ENCODE measurements at places on chromosomes 16 and 17.

- DNase-seq = no peak
These were observed 109.4 kb upstream of the AXIN2 start for GRCh38 chr17:65670667-65671371.

DNA sequence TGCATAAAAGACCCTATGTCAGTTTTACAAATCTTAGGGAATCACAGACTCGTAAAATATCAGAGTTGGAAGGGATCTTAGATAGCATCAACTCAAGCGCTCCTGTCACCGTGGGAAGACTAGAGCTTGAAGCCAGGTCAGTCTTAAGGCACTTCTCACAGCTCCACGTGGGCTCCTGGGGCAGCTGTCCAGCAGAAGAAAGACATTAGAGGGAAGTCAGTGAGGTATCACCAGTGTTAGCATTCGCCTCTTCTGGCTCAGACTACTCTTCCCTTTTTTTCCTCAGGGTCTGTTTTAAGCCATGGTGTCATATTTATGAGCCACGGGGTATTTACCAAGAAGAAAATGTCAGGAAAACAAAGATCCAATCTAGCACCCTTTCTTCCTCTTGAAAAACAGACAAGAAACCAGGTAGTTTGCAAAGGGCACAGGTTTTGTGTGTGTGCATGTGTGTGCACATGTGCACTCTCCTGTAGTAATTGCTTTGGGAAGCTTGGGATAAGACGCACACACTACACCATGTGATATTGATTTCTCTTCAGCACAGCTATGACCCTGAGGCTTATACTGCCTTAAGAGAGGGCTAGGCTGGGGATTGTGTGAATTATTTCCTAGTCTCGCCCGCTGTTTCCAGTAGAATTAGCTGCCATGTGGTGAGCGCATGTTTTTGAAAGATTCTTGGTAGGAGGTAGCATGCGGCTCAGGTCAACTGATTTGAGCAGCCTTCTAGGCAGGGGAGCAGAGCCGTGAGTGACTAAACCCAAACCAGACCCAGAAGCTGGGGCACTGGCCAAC, 61.0 kb upstream of the ELAC2 start:
- DNase-seq = no peak

GRCh38 chr17:41516830-41517283, 1.8 kb downstream of the KRT15 start:
- no peak for DNase-seq

GRCh38 chr16:88681709-88682451, 4.4 kb downstream of the SNAI3 start:
- peak; percentile 51 for DNase-seq

DNA sequence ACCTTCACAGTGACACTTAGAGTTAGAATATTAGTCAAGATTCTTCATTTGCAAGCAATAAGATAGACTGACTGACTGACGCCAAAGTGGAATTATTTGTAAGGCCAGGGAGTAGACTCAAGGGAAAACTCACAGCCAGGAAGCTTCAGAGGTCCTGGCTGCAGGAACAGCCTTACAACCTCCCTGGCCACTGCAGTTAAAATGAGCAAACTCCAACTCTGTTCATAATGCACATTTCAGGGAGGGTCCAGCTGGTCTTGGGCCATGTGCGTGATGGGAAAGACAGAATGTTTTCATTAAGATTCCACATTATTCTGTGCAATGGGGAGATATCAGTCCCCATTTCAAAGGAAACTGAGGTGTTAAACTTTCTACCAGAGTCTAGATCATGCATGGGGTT, 9.9 kb downstream of the CAPNS2 start:
- no peak for DNase-seq

GRCh38 chr16:68369697-68370580, 59.1 kb downstream of the PRMT7 start:
- peak; percentile 17 for DNase-seq

- DNase-seq = no peak
These were observed 2.2 kb downstream of the TIMP2 start for GRCh38 chr17:78922816-78923498.

DNA sequence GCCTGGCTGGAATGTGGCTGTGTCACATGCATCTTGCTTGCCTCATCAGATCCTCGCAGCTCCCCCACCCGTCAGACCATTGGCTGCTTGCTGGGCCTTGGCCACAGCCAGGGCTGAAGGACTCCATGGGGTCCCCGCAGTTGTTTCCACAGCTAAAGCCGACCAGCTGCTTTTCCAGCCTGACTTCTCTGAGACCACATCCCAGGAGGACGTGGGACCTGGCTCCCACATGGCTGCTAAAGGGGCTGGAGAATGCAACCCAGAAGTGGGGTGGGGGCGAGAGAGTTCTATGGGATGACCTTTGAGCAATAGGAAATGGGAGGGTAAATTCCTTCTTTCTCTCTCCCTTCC, 193.8 kb downstream of the RAB11FIP4 start:
- DNase-seq = no peak

GRCh38 chr17:58516644-58517377, 2.4 kb upstream of the MTMR4 start:
- no peak for DNase-seq

DNA sequence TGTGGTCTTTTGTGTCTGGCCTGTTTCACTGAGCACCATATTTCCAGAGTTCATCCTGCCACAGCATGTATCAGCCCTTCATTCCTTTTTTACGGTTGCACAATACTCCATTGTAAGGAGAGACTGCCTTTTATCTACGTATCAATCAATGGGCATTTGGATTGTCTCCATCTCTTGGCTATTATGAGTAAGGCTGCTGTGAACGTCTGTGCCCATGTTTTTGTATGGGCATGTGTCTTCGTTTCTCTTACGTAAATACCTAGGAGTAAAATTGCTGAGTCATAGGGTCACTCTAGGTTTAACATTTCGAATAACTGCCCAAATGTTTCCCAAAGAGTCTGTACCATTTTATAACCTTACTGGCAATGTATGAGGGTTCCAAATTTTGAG, 202.8 kb upstream of the FOXF1 start:
- DNase-seq = no peak

GRCh38 chr17:49932901-49933300, 36.1 kb upstream of the DLX4 start:
- DNase-seq = no peak

DNA sequence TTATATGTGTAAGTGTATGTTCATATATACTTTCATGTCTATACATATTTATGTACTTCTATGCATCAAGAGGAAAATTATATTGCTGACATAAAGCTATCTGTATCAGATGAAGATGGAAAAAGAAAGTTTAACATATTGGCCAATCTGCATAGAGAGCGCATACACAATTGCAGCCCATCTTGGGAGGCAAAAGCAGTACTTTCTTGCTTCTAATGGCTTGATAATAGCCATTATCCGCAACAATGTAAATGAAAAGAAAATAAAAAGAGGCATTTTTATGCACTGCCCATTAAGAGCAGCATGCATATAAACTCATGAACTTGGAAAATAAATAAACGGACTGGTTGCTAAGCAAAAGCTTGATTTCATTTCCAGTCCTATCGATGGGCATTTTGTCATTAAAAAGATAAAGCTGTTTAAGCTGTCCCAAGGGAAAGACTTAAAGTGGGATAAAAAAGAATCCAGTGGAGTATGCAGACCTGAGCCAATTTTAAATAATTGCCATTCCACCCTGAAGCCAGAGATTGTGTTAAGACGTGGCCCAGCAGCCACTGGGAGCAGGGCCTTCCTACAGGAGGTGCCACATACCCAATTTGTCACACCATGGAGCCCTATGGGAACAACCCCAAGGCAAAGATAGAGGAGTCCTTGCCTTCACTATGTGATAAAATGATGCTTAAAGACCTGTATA, 183.6 kb upstream of the CDH11 start:
- no peak for DNase-seq

- no peak for DNase-seq
These were observed 40.6 kb upstream of the CPNE2 start for GRCh38 chr16:57051696-57052228.

GRCh38 chr17:75110234-75110937, 617 bp downstream of the ARMC7 start:
- DNase-seq = no peak

DNA sequence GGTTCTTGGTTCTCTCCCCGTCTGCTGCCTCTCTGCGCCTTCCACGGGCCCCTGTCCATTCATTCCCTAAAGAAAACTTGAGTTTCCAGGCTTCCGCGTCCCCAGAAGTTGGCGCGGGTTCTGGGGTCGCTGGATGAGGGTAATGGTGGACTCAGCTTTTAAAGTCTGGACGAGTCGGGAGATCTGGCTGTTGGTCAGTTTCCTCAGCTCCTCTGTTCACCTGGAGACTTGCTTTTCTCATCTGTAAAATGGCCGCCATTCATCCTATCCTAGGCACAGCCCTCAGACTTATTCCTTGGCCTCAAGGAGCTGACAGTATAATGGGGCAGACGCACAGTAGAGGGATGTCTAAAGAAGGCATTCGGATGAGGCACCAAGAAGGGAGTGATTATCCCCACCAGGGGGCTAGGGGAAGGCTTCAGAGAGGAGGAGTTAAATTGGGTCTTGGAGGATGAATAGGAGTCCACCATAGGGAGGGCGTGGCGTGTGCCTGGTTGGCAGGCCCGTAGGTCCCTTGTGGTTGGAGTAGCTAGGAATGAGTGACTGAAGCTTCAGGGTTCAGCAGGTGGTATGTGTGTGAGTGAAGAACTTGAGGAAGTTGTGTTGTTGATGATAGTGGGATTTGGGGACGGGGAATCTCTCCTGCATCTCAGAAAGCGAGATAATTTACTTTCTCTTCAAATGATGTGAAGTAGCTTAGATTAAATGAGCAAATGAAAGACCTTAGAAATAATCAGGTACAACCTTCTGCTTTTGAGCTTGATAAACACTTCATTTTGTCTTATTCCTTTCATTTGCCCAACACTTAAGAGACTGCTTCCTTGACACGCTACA, 652 bp downstream of the VPS35L start:
- DNase-seq = peak; percentile 28

- no peak for DNase-seq
These were observed 104.4 kb downstream of the MYO1D start for GRCh38 chr17:32772453-32773025.

GRCh38 chr16:13680021-13680889, 239.7 kb upstream of the ERCC4 start:
- DNase-seq = no peak

DNA sequence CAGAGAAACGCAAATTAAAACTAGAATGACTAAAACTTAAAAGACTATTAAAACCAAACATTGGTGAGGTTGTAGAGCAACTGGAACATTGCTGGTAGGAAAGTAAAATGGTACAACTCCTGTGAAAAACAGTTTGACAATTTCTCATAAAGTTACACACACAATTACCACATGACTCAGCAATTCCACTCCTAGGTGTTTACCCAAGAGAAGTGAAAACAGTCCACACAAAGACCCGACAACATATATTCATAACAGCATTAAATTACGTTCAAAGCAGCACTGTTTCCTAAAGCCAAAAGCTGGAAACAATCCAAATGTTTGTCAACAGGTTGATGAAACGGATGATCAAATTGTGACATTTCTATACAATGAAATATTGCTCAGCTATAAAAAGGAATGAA, 26.5 kb upstream of the ALOX12 start:
- no peak for DNase-seq

DNA sequence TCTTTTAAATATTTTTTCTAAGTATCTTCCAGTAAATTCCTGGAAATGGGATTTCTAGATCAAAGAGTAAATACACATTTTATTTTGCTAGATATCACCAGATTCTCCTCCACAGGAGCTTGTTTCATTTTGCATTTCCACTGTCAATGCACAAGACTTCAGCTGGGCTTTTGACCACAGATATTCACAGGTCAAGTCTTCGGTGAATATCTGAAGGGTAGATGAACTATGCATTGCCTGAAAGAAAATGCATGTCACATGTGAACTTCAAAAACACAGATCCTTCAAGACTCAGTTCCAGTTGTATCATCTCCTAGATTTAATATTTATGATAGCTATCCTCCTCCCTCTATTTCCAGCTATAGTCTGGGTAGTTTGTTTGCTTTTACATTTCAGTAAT, 963.6 kb upstream of the GOT2 start:
- DNase-seq = no peak

- no peak for DNase-seq
These were observed 85.3 kb upstream of the C16orf82 start for GRCh38 chr16:26981266-26981938.

DNA sequence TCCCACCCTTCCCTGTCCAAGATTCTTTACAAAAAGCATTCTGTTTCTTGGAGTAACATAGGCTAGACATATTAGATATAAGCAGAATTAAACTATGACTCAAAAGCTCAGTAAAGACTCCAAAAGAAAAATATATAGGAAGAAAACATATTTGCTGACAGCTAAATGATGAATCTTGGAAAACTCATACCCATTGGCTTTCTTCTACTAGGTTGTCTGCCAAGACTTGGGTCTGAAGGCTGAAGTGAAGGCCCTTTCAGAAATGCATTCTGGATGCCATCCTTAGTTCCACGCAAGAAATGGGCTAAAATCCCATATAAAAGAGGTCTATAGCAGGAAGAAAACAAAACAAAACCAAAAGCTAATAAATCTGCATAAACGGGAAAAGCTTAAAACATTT, 15.1 kb downstream of the CEP20 start:
- DNase-seq = no peak

DNA sequence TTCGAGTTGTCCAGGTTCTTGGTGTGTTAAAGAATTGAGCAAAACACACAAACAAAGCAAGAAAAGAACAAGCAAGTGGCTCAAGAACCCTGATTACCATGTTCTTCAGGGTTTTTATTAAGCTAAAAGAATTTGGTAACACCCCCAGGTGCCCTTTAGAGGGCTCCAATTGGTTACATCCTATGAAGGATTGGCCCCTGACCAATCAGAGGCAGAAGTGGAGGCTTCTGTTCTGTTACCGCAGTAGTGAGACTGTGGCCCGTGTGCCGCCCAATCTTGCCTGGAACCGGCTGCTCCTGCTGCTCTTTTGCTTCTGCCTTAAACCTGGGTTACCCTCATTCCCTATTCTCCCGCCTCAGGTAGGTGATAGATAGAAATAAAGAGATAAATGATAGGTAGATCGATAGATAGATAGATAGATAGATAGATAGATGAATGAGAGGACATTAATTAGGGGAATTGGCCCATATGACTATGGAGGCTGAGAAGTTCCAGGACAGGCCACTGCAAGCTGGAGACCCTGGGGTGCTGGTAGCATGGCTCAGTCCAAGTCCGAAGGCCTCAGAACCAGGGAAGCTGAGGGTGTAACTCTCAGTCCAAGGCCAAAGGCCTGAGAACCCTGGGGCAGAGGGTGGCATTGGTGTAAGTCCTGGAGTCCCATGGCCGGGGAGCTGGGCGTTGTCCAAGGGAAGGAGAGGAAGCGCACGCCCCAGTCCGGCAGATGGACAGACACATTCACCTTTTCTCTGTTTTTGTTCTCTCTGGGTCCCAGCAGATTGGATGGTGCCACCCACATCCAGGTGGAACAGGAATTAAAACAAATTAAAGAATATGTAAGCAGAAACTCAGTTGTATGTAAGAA, 3.5 kb upstream of the CA5A start:
- no peak for DNase-seq

All from CD4-positive, alpha-beta T cell treated with Interleukin-1 beta for 1 hour (primary cell).